SW480 (cell line): ENCODE measurements at places on chromosomes 4 and X.

DNA sequence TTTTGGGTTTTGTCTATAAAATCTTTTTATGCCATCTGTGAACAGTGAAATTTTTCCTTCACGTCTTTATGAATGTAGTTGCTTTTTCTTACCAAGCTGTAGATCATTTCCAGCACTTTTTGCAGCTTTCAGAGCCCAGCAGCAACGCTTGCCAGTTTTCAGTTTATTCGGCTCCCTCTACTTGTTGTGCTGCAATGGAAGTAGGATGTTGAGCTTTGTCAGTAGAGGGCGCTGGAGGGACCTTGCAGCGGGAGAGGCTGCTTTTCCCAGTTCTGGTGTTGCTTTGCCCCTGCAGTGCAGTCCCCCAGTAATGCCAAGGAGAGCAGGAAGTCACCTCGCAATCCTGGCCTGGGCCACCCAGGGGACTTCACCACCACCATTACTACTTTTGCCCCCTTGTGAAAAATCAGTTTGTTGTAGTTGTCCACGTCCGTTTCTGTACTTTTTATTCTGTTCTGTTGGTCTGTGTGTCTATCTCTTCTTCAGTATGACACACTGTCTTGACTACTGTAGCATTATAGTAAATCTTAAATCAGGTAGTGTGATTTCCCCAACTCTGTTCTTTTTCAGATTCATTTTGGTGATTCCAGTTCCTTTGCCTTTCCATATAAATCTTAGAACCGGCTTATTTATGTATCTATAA is 21.8 kb downstream of the CMC4 start:
- peak; percentile 40 for DNase-seq

- peak; percentile 8 for DNase-seq
These were observed 38.8 kb downstream of the SEC31A start for GRCh38 chr4:82851885-82852750.

GRCh38 chrX:2627272-2627867 is 63.7 kb upstream of the CD99 start:
- DNase-seq = peak; percentile 47

DNA sequence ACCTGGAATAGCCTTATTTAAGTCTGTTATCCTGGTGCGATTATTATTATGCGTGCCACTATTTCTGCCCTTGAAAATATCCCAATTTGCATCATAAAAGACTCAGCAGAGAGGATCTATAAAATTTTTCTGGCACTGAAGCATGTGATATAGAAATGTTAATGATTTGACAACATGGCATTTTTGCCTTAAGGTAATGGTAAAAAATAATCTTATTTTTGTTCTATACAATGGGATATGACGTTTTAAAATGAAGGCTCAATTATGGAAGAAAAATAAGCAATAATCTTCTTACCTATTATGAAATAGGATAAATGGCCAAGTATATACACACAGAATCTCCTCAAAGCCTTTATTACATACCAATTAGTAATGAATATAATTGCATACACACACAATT is 113.5 kb downstream of the PDGFC start:
- no peak for DNase-seq

- peak; percentile 49 for DNase-seq
These were observed 357.8 kb downstream of the MID1IP1 start for GRCh38 chrX:39158801-39159657.

- no peak for DNase-seq
These were observed 650.3 kb upstream of the FAM241A start for GRCh38 chr4:111494971-111495370.
